Esophagus squamous epithelium (tissue), 5 donors: ENCODE measurements at places on chromosomes 4 and X.

DNA sequence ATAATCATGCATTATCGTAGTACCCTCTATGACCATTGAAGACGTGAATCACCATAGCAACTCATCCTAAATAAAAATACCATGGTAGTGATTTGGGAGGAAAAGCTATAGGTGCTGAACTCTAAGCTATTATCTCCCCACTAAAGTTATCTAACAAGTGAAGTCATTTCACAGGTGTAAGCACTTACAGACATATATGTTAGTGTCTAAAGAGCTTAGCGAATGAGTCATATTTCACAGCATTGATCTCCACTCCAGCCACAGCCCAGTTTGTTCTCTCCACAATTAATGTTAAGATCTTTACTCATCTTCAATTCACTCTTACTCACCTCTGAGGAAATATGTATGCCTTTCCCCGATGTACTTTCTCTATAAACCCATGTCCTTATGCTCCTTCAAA is 57.0 kb downstream of the DCAF8L1 start:
- no peaks in the 10 kb centered on the region for H3K4me1 ChIP-seq
- no peaks in the 10 kb centered on the region for H3K36me3 ChIP-seq
- H3K4me3 ChIP-seq: no peak overlapping the region
- no peak overlapping the region for H3K27ac ChIP-seq
- no peaks in the 10 kb centered on the region for H3K27me3 ChIP-seq

- H3K27ac ChIP-seq: peak overlapping the region; percentile 85
- no peaks in the 10 kb centered on the region for H3K27me3 ChIP-seq
- DNase-seq: no peak
- H3K4me1 ChIP-seq: peaks cover 14% of the 10 kb centered on the region
- peaks cover 37% of the 10 kb centered on the region for H3K36me3 ChIP-seq
These were observed 1.1 kb downstream of the NAA10 start for GRCh38 chrX:153933748-153934147.

DNA sequence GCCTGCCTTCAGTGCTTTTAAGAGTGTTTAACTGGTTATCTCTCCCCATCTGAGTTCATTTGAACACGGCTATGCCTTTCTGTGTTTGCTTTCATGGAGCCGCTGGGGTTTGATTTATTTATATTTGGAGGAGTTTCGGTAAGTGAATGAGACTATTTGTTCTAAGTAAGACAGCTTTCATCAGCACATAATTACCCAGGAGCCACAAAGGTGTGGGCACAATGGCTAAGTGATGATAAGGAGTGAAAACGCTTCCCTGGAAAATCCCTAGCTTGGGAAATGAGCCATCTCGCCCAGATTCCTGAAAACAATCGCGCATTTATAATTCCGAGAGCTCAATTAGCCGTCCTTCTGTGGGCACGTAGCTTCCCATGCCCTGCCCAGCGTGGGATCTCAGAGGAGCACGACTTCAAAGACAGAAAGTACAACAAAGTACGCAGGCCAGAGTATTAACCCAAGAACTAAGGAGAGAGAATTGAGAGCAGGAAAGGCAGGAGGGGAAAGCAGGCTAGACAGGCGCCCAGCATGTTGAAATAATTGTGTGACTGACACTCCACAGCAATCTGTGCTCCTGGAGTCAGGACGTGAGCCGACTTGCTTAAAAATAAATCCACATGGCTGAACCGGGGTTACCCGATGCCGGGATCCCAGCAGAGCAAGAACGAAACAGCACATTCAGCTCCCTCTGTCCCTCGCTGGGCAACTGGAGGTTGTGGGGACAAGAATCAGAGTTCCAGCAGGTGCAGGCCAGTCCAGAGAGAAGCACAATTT is 99.0 kb downstream of the DHRSX start:
- H3K27ac ChIP-seq: peak overlapping the region; percentile 79
- no peaks in the 10 kb centered on the region for H3K27me3 ChIP-seq
- peak overlapping the region; percentile 23 for H3K4me3 ChIP-seq

DNA sequence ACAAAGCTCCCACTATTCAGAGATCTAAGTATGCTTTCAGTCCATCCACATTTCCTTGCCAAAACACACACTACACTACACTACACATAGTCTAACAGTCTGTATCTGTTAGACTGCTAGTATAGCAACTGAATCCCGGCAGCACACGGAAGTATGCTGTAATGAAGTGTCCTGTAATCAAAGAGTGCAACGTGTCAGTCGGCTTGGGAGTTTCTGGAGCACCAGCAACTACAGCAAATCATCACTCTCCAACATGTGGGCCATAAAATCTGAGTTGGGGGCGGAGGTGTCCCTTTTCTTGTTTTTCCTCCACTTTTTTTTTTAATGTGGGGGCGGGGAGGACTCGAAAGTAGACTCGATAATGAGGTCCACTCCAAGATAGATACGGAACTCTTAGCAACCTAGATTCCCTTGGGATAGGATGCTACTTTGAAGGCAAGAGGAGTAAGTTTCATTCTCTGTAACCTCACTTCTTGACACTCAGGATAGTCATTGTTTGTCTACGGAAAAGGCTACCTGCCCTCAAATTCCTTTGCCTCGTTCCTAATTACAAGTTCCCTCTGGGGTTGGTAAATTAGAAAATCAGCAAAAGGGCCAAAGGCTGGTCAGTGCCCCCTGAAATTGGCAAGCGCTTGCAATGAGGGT is 722 bp downstream of the SLC10A7 start:
- no peak for DNase-seq
- H3K4me3 ChIP-seq: peak overlapping the region; percentile 94
- H3K27me3 ChIP-seq: no peaks in the 10 kb centered on the region
- no peaks in the 10 kb centered on the region for H3K36me3 ChIP-seq
- peak overlapping the region; percentile 93 for H3K27ac ChIP-seq

GRCh38 chr4:10046471-10046870 is 25.2 kb upstream of the SLC2A9 start:
- H3K27ac ChIP-seq: no peak overlapping the region
- H3K27me3 ChIP-seq: no peaks in the 10 kb centered on the region
- H3K4me3 ChIP-seq: no peak overlapping the region
- DNase-seq: no peak
- H3K36me3 ChIP-seq: no peaks in the 10 kb centered on the region

GRCh38 chr4:82362565-82362964 is 11.2 kb downstream of the HNRNPD start:
- DNase-seq: no peak
- H3K4me3 ChIP-seq: no peak overlapping the region
- H3K27me3 ChIP-seq: no peaks in the 10 kb centered on the region

GRCh38 chr4:8910822-8911315 is 39.2 kb upstream of the HMX1 start:
- H3K27me3 ChIP-seq: no peaks in the 10 kb centered on the region
- no peak overlapping the region for H3K27ac ChIP-seq
- DNase-seq: no peak
- no peaks in the 10 kb centered on the region for H3K4me1 ChIP-seq
- H3K36me3 ChIP-seq: no peaks in the 10 kb centered on the region

DNA sequence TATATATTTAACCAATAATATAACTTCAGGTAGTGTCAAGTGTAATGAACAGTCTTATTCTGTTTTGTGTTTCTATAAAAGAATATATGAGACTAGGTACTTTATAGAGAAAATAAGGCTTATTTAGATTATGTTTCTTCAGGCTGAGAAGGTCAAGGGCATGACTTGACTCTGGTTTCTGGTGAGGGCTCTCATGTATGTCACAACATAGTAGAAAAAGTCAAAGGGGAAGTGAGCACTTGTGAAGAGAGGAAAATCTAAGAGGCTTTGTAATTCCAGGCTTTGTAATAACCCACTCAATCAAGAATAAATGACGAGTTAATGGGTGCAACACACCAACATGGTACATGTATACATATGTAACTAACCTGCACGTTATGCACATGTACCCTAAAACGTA is 27.6 kb downstream of the PRR32 start:
- H3K36me3 ChIP-seq: no peaks in the 10 kb centered on the region
- no peaks in the 10 kb centered on the region for H3K4me1 ChIP-seq
- no peak overlapping the region for H3K4me3 ChIP-seq
- H3K27ac ChIP-seq: no peak overlapping the region
- no peaks in the 10 kb centered on the region for H3K27me3 ChIP-seq

GRCh38 chr4:43564107-43564506 is 671.6 kb downstream of the GRXCR1 start:
- no peaks in the 10 kb centered on the region for H3K27me3 ChIP-seq
- no peaks in the 10 kb centered on the region for H3K36me3 ChIP-seq
- no peaks in the 10 kb centered on the region for H3K4me1 ChIP-seq
- no peak overlapping the region for H3K27ac ChIP-seq

DNA sequence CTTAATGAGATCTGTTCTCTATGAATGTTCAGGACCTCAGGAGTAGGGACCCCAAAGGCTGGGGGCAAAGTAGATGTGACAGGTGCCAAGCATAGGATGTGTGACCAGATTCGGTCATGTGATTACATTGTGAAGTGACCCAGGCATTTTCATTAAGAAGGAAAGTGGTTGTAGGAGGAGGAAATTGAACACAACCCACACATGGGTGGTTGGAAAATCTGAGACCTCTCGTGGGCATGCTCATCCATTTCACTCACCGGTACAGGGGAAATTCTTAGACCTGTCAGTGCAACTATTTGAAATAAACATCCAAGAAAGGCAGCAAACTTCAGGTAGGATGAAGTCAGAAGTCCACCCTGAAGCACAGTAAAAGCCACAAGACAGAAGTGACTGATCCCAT is 43.5 kb upstream of the CD99 start:
- H3K36me3 ChIP-seq: peaks cover 19% of the 10 kb centered on the region
- DNase-seq: no peak
- no peaks in the 10 kb centered on the region for H3K27me3 ChIP-seq
